ENCODE measurements at places on chromosomes 7 and 10.

- no peak for DNase-seq
Measured at GRCh38 chr10:123129618-123130271, 6.0 kb upstream of the HMX3 start.

DNA sequence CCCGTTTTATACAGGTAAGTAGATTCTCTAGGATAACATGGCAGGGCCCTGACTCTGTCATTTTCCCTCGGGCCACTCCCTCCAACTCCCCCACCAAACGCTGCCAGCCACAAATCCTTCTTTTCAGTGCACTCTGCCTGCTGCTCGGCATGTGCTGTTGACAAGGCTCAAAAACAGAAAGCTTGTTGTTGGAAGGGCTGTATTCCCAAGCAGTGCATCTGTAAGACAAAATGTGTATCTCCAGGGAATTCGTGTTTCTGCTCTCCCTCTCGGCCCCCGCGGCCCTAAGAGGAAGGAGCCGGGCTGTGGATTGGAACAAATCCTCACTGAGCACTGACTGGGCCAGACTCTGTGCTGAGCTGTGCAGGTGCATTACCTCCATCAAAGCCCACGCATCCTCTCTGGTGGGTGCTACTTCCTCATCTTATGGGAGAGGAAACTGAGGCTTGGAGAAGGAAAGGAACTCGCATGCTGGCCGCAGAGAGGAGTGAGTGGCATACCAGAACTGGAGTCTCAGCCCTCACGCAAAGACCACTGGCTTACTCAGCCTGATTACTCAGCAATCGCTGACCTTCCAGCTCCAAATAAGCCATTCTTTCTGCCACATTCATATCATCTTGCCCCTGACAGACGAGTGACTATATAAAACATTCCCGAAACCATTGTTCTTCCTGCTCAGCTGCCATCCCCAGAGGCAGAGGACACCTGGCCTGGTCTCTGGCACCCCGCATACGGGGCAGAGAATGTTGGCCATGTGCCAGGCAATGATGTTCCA, 33.5 kb upstream of the ENO4 start:
- DNase-seq: no peak

DNA sequence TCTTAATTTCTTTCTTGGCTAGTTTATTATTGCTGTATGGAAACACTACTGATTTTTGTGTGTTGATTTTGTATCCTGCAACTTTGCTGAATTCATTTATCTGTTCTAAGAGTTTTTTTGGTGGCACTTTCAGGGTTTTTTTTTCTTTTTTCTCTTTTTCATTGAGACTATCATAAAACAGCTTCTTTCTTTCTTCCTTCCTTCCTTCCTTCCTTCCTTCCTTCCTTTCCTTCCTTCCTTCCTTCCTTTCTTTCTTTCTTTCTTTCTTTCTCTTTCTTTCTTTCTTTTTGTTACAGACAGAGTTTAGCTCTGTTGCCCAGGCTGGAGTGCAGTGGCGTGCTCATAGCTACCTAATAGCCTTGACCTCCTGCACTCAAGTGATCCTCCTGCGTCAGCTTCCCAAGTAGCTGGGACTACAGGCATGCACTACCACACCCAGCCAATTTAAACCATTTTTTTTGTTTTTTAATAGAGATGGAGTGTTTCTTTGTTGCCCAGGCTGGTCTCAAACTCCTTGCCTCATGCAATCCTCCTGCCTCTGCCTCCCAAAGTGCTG, 72.3 kb downstream of the ZNF503 start:
- DNase-seq: no peak

GRCh38 chr7:7209412-7210050, 27.2 kb downstream of the C1GALT1 start:
- no peak for DNase-seq

- DNase-seq: no peak
Measured at GRCh38 chr7:80393786-80394185, 118.1 kb downstream of the GNAT3 start.

DNA sequence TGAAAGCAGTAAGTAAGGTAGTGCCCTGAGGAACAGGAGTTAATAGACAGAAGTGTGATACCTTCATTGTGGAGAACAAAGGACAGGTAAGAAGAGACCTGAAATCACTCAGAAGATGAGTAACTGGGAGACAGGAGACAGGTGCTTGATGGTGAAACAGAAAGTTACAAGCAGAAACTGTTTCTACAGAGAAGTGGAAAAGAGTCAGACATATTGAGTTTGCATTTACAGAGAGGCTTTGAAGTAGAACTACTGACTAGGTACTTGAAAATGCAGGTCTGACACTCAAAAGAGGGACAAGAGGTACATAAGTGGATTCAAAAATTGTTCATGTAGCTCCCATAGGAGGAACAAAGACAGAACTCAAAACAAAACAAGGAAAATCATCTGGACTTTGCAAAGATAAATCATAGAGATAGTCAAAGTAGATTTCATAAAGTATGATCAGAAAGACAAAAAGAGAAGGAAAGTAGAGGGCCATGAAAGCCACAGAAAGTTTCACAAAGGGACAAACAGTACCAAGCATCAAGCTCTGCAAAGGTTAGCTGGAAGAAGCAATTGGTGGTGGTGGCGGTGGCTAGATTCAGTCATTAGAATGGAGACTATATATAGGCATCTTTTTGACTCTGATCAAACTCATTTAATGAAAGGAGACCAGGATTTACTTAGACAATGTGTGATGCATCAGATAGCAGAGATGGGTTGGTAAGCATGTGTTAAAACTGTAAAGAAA, 198.4 kb downstream of the PCLO start:
- DNase-seq: no peak

GRCh38 chr10:88205842-88206446, 342.5 kb downstream of the PTEN start:
- DNase-seq: no peak

DNA sequence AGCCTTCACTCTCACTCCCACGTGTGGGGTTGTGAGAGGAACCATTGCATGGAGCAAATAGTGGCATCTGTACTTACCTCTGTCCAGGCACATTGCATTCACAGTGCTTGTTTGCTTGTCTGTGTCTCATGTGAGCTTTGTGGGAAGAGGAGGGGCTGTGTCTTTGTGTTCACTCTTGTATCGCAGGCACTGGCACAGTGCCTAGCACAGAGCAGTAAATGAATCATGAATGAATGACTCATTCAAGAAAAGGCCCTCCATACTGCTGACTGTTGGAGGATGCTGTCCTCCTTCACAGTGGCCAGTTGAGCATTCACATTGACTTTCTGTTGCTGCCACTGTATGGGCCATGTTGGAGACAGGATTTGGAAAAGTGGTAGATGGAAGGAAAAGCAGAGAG, 125.3 kb downstream of the SORCS3 start:
- DNase-seq: no peak

DNA sequence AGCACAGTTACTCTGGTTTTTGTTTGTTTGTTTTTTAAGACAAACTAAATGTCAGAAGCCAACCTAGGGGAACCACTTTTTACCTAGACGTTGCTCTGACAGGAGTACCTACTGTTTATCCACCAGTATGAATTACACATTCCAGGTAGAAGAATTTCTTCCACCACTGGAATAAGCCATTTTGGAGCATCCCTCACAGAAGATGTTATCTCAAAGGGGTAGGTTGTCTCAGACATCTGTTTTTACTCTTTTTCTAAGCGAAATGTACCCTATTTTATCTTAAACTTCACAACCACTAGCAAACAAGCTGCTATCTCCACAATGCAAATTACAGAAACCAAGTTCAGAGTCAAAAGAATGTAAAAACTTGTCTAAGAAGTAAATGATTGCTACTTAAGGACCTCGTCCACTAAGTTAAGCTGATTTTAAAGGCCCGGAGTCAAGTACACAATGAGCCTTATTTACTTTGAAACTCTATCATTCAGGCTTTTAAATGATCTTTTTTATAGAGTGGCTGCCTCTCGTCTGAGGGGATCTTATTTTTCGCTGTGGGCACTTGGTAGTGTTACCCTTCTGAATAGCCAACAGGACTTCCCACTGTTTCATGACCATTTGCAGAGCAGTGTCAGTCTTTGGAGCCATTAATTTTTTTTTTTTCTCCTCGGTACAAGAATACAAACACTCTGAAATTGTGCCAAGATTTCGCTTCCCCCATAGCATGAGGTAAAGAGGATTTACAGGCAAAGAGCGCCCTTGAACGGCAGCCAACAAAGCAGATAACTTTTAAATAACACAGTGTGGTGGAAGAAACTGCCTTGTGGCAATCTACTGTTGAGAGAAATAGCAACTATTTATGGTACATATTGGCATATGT, 15.7 kb upstream of the ARMC3 start:
- no peak for DNase-seq

Measured in trophoblast cell (in vitro differentiated cells and primary cell).